ENCODE measurements at places on chromosomes 3 and 15.

GRCh38 chr3:61199843-61200242, 51.4 kb downstream of the FHIT start:
- DNase-seq = no peak

GRCh38 chr3:71530903-71531530, 52.5 kb downstream of the FOXP1 start:
- DNase-seq = no peak

- DNase-seq = no peak
Measured at GRCh38 chr15:89329329-89330084, 5.1 kb downstream of the POLG start.

- DNase-seq = no peak
Measured at GRCh38 chr3:64730681-64731080, 42.9 kb upstream of the ADAMTS9 start.

DNA sequence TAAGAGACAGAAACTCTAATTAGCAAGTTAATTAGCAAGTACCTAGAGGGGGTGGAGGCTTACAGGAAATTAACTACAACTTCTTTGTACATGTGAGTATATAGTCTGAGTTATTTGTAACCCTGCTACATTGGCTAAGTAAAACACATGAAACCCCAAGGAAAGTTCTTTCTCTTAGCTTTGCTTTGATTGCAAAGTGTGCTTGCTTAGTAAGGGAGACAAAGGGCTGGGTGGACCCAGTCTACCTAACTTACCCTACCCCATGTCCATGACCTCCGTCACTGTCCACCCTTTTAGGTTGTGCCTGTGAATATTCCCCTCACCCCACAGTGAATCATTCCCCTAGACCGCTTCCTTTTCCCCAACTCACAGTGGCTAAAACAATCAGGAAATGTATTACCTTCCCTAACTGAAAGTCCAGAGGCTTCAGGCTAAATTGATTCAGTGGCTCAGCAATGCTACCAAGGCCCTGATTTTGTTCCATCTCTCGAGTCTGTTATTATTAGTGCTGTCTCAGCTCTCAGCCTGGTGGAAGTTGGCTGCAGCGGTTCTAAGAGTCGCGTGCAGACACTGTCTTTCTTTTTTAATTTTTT, 31.1 kb upstream of the RYR3 start:
- DNase-seq = no peak

- no peak for DNase-seq
Measured at GRCh38 chr15:40322531-40323238, 807 bp upstream of the INAFM2 start.

DNA sequence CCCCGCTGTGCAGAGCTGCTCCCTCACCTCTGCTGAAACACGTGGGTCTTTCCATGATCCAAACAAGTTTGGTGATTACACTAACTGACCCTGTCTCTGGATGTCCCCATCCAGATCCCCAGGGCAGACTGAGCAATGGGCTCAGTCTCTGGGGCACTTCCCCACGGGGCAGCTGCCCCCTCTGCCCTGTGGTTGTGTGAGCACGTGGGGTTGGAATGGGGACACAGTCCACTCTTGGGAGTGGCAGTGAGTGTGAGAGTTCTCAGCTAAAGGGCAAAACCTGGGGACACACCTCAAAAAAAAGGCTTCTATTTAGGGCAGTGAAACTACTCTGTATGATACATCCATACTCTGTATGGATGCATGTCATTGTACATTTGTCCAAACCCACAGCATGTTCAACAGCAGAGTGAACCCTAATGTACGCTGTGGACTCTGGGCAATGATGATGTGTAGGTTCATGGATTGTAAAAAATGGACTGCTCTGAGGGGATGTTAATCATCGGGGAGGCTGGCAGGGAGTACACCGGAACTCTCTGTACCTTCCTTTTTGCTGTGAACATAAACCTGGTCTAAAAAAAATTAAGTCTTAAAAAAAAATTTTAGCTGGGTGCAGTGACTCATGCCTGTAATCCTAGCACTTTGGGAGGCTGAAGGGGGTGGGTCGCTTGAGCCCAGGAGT, 49.9 kb upstream of the BLM start:
- DNase-seq = no peak

- DNase-seq = no peak
Measured at GRCh38 chr15:32919749-32920414, 202.1 kb downstream of the GREM1 start.

GRCh38 chr15:51137880-51138430, 43.2 kb upstream of the TNFAIP8L3 start:
- no peak for DNase-seq

DNA sequence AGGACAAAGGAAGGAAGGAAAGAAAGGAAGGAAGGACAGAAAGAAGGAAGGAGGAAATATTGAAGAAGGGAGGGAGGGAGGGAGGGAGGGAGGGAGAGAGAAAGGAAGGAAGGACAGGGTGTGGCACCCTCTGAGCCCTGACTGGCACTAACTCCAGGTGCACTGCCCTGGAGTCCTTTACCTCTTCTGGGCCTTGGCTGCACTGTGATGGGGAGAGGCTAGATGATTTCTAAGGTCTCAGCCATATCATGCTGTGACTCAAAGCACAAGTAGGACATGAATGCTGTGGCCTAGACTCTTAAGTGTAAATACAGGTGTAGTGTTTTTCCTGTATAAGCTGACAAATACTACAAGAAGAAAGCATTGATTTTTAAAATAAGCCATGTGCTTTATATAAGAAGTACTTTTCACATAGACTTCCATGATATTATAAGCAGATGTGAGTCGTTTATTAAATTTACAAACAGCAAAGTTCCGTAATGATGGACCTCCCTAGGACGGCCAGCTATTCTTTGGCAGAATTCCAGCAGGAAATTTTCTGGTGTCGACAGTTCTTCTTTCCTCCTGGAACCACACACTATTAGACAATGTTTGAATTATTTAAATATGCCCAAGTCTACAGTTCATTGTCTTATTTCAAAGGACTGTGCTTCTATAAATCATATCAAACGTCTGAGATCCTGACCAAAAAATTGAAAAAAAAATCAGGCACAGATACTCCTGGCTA, 213.8 kb upstream of the C2CD4B start:
- DNase-seq = no peak

DNA sequence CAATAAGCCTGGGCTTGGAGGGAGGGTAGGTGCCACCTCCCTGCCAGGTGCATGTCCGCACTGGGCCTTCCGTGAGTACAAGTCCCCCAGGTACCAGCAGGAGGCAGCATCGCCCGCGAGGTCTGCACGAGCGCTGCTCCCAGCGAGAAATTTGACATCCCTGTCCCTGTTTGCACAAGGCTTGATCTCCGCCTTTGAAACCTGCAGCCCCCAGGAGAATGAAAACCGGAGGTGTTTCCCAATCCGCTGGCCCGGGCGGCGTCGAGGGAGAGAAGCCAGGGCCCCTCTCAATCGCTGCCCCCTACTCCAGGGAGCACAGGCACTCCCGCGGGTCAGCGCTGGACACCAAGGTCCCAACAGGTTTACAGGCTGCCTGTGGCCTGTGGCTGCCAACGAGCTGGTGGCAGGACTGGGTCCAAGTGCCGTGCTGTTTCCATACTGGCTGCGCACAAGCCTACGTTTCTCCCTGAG, 961 bp downstream of the HAPLN3 start:
- peak; percentile 61 for DNase-seq

GRCh38 chr3:172694573-172695246, 16.2 kb downstream of the NCEH1 start:
- DNase-seq = no peak

DNA sequence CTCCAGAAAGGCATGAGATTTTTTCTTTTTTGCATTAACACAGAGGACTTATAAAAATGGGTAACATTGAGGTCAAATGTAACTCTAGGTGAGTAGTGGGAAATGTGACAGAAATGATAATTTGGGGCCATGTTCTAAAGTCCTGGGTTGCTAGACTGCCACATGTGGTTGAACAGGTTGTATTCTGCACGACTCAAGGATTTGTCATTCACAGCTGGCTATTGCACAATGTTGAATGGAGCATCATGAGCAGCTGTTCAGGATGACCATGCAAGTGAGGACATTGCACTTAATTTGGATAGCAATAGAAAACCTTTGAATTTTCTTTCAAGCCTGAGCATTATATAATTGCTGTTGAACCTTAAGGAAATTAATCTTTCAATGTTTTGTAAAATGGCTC, 396.6 kb downstream of the NAALADL2 start:
- no peak for DNase-seq

GRCh38 chr15:71730277-71731144, 79.8 kb upstream of the NR2E3 start:
- peak; percentile 64 for DNase-seq

DNA sequence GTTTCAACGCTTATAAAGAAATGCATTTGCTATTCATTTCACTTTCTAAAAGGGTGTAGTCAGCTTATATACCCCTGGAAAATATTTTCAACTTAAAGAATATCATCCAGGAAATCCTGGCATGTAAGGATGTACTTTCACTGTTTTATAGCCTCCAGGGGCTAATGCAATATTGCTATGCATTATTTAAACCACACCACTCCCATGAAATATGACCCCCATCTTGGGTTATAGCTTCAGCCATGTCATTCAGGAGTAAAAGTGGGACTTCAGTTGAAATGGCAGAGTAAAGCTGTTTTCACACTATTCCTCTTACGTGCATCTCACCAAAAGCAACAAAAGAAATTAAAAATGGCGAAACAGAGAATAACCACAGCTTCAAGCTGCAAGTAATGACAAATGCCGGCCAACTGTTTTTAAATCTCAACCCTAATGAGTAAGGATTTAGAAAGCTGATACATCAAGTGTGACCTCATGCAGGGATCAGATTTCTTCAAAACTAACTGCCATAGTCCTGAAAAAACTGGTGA, 84.5 kb downstream of the COL6A6 start:
- DNase-seq = no peak

DNA sequence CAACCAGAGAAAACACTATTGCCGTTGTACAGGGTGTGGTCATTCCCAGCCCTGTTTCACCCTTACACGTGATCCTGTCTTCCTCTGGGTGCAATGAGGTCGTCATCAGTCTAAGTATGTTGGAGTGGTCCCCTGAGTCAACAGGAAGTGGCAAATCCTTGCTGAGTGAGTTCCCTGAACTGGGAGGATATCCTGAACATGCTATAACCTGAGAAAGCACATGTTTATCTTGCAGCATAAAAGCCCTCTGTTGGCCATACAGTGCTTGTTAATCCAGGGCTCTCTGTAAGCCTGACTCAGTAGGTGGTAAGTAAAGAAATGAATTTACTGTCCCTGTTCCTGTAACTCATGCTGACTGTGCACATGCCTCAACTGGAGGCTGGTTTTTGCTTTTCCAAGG, 477.8 kb upstream of the RGMA start:
- DNase-seq = no peak

- DNase-seq = no peak
Measured at GRCh38 chr3:149933858-149934257, 36.8 kb downstream of the PFN2 start.

- DNase-seq = no peak
Measured at GRCh38 chr3:127668906-127669305, 3.8 kb upstream of the ABTB1 start.

- no peak for DNase-seq
Measured at GRCh38 chr15:24662991-24663390, 12.6 kb upstream of the NPAP1 start.

DNA sequence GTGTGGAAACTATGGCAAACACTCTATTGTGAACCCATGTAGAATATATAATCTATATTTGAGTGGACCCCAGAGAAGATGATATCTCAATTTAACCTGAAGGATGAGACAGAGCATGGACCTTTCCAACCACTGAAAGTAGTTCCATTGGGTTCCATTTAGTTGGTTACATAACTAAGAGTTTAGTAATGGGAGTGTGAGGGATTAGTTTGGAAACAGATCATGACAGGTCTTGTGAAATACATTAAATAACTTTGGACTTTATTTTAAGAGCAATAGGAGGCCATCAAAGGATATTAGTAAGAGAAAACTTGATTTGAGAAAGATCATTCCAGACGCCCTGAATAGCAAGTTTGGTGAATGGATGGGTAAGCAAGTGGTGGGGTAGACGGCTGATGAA, 487.2 kb upstream of the ROBO2 start:
- no peak for DNase-seq

GRCh38 chr15:39479911-39480310, 101.0 kb upstream of the THBS1 start:
- DNase-seq = no peak

- DNase-seq = no peak
Measured at GRCh38 chr3:153679714-153680113, 441.5 kb upstream of the ARHGEF26 start.

GRCh38 chr3:179949412-179949811, 87.3 kb downstream of the PEX5L start:
- DNase-seq = no peak
